Stimulated activated CD4-positive, alpha-beta T cell treated with anti-CD3 and anti-CD28 coated beads, TNF-alpha, amount 100 ng/mL, for 48 hours (primary cell): ENCODE measurements at places on chromosomes 13 and 19.

GRCh38 chr13:58452123-58452623 is 820.6 kb downstream of the PCDH17 start:
- no peak for DNase-seq

- DNase-seq, result no peak
Observed at GRCh38 chr13:94268661-94269060, 210.8 kb downstream of the DCT start.

DNA sequence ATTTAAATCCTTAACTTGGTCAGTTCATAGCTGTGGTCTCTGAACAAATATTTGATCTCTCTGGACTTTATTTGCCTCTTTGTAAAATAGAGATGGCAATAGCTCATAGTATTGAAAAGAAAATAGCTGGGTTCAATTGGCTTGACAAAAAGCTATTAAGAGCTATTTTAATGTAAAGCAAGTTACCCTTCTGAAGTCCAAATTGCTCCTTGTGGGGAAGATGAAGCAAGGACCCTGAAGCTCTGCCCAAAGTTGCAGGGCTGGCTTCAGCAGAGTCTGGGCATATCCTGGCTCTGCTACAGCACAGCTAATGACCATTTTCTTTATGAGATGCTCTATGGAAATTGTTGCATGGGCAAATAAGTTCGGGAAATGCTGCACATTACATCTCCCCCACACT is 484.5 kb downstream of the TDRD3 start:
- DNase-seq, result no peak

GRCh38 chr19:15759962-15760565 is 22.3 kb downstream of the OR10H3 start:
- DNase-seq, result no peak
